Muscle of back (tissue), 13 donors: ENCODE measurements at places on chromosomes 1 and 21. TPM values are rescaled to one million over a fixed set of nuclear protein-coding genes. Genes with fewer than 3 reads are reported as not detected.

Gene DUSP23
- polyA plus RNA-seq = 10.6 TPM

Gene SYT6
- 0.88 TPM for polyA plus RNA-seq

Gene LPAR3
- polyA plus RNA-seq = 0.09 TPM

Gene NPHP4
- 2.9 TPM for polyA plus RNA-seq

Gene MTFR1L
- 66.8 TPM for polyA plus RNA-seq

Gene AGBL4
- polyA plus RNA-seq = 0.16 TPM

Gene PIGV
- 8.3 TPM for polyA plus RNA-seq

Gene TTLL10
- polyA plus RNA-seq = 0.43 TPM

Gene ERICH3
- 0.24 TPM for polyA plus RNA-seq

Gene RORC
- polyA plus RNA-seq = 7.1 TPM

Gene SPAG17
- polyA plus RNA-seq = 1.4 TPM

Gene SH2D1B
- polyA plus RNA-seq = 0.25 TPM

Gene SELL
- polyA plus RNA-seq = 1.0 TPM

Gene FAM177B
- 0.62 TPM for polyA plus RNA-seq

Gene KRTAP8-1
- polyA plus RNA-seq = not detected

Gene INSRR
- polyA plus RNA-seq = 0.31 TPM

Gene USH2A
- 0.08 TPM for polyA plus RNA-seq

Gene SLC45A1
- 0.78 TPM for polyA plus RNA-seq

Gene PLPP3
- 128 TPM for polyA plus RNA-seq

Gene FAM72D
- polyA plus RNA-seq = 1.4 TPM

Gene RGS18
- polyA plus RNA-seq = 1.2 TPM

Gene AGT
- 12.2 TPM for polyA plus RNA-seq

Gene FOXD3
- polyA plus RNA-seq = 5.9 TPM

Gene FAM167B
- polyA plus RNA-seq = 3.6 TPM

Gene VASH2
- 42.7 TPM for polyA plus RNA-seq

Gene SAMSN1
- polyA plus RNA-seq = 1.2 TPM

Gene TRIM46
- polyA plus RNA-seq = 0.83 TPM

Gene ARTN
- 1.0 TPM for polyA plus RNA-seq

Gene BEST4
- polyA plus RNA-seq = 0.32 TPM

Gene ADSS2
- 24.6 TPM for polyA plus RNA-seq

Gene LCE1F
- not detected for polyA plus RNA-seq

Gene ZNF684
- polyA plus RNA-seq = 3.1 TPM

Gene ADGRL4
- 21.2 TPM for polyA plus RNA-seq

Gene RGS7
- not detected for polyA plus RNA-seq

Gene CPLANE2
- 1.2 TPM for polyA plus RNA-seq

Gene AMY2A
- not detected for polyA plus RNA-seq

Gene RASSF5
- polyA plus RNA-seq = 8.6 TPM

Gene NCF2
- 5.2 TPM for polyA plus RNA-seq

Gene C1orf94
- not detected for polyA plus RNA-seq

Gene HRNR
- polyA plus RNA-seq = 0.26 TPM

Gene EXO1
- polyA plus RNA-seq = 8.4 TPM

Gene RUSC1
- 30.4 TPM for polyA plus RNA-seq

Gene GJB4
- polyA plus RNA-seq = not detected

Gene HSD3B2
- not detected for polyA plus RNA-seq

Gene RGS16
- 10.5 TPM for polyA plus RNA-seq

Gene SERBP1
- polyA plus RNA-seq = 417 TPM

Gene AADACL4
- polyA plus RNA-seq = not detected

Gene C1QTNF12
- 1.9 TPM for polyA plus RNA-seq

Gene TFF1
- not detected for polyA plus RNA-seq

Gene TEX38
- 0.15 TPM for polyA plus RNA-seq

Gene SPATA46
- polyA plus RNA-seq = 0.13 TPM

Gene PPIAL4G
- not detected for polyA plus RNA-seq

Gene MIXL1
- 0.60 TPM for polyA plus RNA-seq

Gene TBX19
- 1.9 TPM for polyA plus RNA-seq

Gene EPHB2
- polyA plus RNA-seq = 16.9 TPM

Gene TRAF3IP3
- 2.5 TPM for polyA plus RNA-seq

Gene ZNF124
- 7.9 TPM for polyA plus RNA-seq

Gene PADI2
- polyA plus RNA-seq = 81.4 TPM
